ENCODE measurements at places on chromosomes 7 and 10. TPM values are rescaled to one million over a fixed set of nuclear protein-coding genes. Genes with fewer than 3 reads are reported as not detected.
A peak's percentile ranks its signal among the peaks of the same experiment; 100 is the strongest.

- H3K36me3 ChIP-seq: peaks cover 60% of the 10 kb centered on the region
- no peaks in the 10 kb centered on the region for H3K27me3 ChIP-seq
- DNase-seq: no peak
- no peak overlapping the region for H3K4me3 ChIP-seq
Measured at GRCh38 chr10:29530112-29530976, 104.4 kb downstream of the SVIL start.

- H3K27ac ChIP-seq: no peak overlapping the region
- H3K4me3 ChIP-seq: no peak overlapping the region
- no peaks in the 10 kb centered on the region for H3K4me1 ChIP-seq
- no peaks in the 10 kb centered on the region for H3K36me3 ChIP-seq
Measured at GRCh38 chr10:16809074-16809718, 8.0 kb downstream of the RSU1 start.

- no peak overlapping the region for H3K27ac ChIP-seq
- peaks cover 7% of the 10 kb centered on the region for H3K27me3 ChIP-seq
- no peaks in the 10 kb centered on the region for H3K36me3 ChIP-seq
- H3K4me3 ChIP-seq: no peak overlapping the region
- DNase-seq: no peak
Measured at GRCh38 chr10:122648599-122649428, 50.8 kb downstream of the C10orf120 start.

- no peaks in the 10 kb centered on the region for H3K27me3 ChIP-seq
- H3K4me1 ChIP-seq: no peaks in the 10 kb centered on the region
- H3K36me3 ChIP-seq: peaks cover 64% of the 10 kb centered on the region
- no peak for DNase-seq
Measured at GRCh38 chr10:35017608-35018007, 72.5 kb downstream of the CUL2 start.

GRCh38 chr7:30913821-30914515, 2.3 kb downstream of the AQP1 start:
- H3K4me1 ChIP-seq: peaks cover 52% of the 10 kb centered on the region
- H3K27ac ChIP-seq: peak overlapping the region; percentile 72
- H3K4me3 ChIP-seq: peak overlapping the region; percentile 50
- no peaks in the 10 kb centered on the region for H3K27me3 ChIP-seq
- H3K36me3 ChIP-seq: no peaks in the 10 kb centered on the region
- no peak for DNase-seq

DNA sequence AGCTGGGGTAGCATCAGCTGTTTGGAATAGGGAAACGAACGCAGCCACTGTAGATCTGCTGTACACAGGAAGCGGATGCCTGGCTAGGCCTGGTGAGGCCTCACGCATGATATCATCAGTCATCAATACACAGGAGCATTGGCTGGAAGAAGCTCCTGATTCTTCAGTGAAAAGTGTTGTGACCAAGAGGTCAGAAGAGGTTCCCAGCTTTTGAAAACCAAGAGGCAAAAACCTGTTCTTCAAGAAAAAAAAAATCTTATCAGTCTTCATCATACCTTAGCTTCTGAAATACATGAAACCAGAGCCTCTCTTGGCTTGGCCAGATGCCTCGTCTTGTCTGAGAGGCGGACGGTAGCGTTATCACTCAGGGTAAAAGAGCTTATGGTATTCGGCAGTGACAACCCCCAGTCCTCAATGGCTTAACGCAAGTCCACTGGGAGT, 139.3 kb upstream of the TCF7L2 start:
- H3K4me3 ChIP-seq: no peak overlapping the region
- no peak for DNase-seq
- H3K4me1 ChIP-seq: peaks cover 16% of the 10 kb centered on the region
- no peaks in the 10 kb centered on the region for H3K36me3 ChIP-seq

DNA sequence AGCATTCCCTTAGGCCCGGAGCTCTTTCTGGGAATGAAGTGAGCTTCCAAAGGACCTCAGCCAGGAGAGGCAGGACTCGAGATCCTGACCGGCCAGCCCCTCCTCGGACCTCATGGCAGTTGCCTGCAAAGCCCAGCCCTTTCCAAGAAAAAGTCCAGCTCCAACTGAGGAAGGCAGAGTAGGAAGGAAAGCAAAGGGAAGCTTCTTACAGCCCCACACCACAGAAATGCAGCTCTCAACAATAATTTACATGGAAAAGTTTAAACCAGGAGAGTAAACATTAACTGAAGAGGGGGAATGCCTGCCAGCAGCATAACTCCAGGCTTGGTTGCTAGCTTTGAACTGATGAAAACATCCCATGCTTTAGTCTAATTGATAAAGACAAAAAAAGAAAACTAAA, 153.9 kb upstream of the PFKP start:
- no peak overlapping the region for H3K27ac ChIP-seq
- H3K27me3 ChIP-seq: peaks cover 6% of the 10 kb centered on the region
- no peaks in the 10 kb centered on the region for H3K4me1 ChIP-seq
- no peaks in the 10 kb centered on the region for H3K36me3 ChIP-seq
- H3K4me3 ChIP-seq: no peak overlapping the region

GRCh38 chr7:49669285-49669684, 104.2 kb upstream of the VWC2 start:
- H3K4me1 ChIP-seq: no peaks in the 10 kb centered on the region
- H3K4me3 ChIP-seq: no peak overlapping the region
- no peaks in the 10 kb centered on the region for H3K27me3 ChIP-seq
- H3K36me3 ChIP-seq: no peaks in the 10 kb centered on the region
- no peak for DNase-seq
- H3K27ac ChIP-seq: no peak overlapping the region

- peak overlapping the region; percentile 80 for H3K4me3 ChIP-seq
- H3K36me3 ChIP-seq: no peaks in the 10 kb centered on the region
- peak overlapping the region; percentile 92 for H3K27ac ChIP-seq
- no peaks in the 10 kb centered on the region for H3K27me3 ChIP-seq
- DNase-seq: no peak
Measured at GRCh38 chr7:87875151-87876039, 765 bp downstream of the SLC25A40 start.

DNA sequence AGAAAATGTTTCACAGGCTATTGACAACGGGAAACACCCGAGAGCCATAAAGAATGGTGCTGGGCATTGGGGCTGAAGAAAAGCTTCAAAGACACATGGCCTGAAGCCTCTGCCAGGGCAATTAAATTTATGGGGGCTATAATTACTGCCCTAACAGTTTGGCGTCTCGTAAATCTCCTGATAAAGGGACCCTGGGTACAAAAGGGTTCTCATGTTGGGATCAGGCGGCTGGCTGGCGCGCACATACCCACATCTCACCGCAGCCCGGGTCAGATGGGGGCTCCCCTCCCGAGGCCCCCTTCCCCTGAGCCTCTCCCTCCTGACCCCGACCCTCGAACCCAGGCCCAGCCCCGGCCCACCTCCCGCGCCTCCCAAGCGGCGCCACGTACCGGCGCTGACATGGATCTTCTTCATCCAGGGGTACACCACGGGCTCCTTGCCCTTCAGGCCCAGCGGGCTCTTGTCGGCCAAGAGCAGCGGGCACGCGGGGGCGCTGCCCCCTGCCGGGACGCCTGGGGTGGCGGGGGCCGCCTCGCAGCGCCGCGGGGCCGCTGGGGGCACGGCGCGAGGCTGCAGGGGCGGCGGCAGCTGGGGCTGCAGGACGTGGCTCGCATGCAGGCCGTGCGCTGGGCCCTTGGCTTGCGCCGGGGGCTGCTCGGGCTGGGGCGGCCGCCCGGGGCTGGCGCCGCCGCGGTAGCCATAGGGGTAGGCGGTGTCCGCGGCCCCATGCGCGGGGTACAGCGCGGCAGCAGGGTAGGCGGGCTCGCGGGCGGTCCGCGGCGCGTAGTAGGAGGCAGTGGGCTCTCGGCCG, 623 bp downstream of the HOXA4 start:
- DNase-seq: no peak
- H3K36me3 ChIP-seq: no peaks in the 10 kb centered on the region
- H3K4me3 ChIP-seq: peak overlapping the region; percentile 49
- peaks cover 14% of the 10 kb centered on the region for H3K4me1 ChIP-seq
- no peaks in the 10 kb centered on the region for H3K27me3 ChIP-seq

DNA sequence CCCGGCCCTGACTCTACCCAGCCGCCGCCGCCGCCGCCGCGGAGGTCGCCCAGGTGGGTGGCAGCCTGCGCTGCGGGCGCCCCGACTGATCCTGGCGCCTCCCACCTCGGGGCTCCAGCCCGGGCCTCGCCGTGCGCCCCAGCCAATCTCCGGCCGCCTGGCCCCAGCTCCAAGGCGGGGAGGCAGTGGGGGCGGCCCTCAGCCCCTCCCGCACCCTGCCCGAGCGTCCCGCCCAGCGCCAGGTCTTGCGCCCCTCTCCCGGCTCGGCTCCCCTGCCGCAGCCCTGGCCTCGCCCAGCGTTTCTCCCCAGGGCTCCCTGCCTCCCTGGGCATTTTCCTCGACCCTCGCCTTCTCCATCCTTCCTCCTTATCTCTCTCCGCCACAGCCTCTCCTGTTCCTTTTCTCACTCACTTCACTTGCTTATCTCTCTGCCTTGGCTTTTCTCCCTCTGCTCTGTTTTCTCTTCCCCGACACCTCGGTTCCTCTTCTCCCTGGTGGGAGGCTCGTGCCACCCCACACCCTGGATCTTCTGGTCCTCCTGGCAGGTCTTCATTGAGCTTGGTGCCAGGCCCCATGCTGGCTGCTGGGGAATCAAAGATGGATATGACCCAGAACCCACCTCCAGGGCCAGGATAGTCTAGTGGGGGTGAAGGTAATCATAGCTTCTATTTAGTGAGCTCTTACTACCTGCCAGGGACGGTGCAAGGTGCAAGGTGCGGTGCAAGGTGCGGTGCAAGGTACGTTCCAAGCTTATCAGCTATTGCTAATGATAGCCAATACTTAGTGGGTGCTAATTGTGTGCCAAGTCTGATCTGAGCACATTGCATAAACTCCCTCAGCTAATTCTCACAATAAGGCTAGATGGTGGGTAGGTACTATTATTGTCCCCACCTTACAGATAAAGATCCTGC, at the start of gene SFRP5:
Gene SFRP5 (minus strand): TSS at position 87 of the 911 bp plus-strand sequence. CDS start 166 bp downstream, outside the sequence.
- no peaks in the 10 kb centered on the region for H3K36me3 ChIP-seq
- no peak for DNase-seq
- no peak within 1 kb of the TSS for H3K27ac ChIP-seq
- H3K27me3 ChIP-seq: peaks cover 57% of the 10 kb centered on the region

- H3K4me1 ChIP-seq: no peaks in the 10 kb centered on the region
- H3K27ac ChIP-seq: peak overlapping the region; percentile 23
- no peak overlapping the region for H3K4me3 ChIP-seq
- H3K27me3 ChIP-seq: no peaks in the 10 kb centered on the region
Measured at GRCh38 chr10:96690755-96691730, 29.3 kb downstream of the PIK3AP1 start.

DNA sequence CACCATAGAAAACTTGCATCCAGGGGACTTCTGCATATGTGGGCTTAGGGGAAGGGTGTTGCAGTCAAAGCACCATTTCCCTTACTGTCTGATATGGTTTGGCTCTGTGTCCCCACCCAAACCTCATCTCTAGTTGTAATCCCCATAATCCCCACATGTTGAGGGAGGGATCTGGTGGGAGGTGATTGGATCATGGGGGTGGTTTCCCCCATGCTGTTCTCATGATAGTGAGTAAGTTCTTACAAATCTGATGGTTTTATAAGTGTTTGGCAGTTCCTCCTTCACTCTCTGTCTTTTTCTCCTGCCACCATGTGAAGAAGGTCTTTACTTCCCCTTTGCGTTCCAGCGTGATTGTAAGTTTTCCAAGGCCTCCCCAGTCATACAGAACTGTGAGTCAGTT, 177.4 kb downstream of the ADK start:
- H3K4me3 ChIP-seq: no peak overlapping the region
- no peaks in the 10 kb centered on the region for H3K27me3 ChIP-seq
- H3K27ac ChIP-seq: no peak overlapping the region
- no peaks in the 10 kb centered on the region for H3K4me1 ChIP-seq

GRCh38 chr7:137985897-137986251, 16.0 kb downstream of the CREB3L2 start:
- H3K27ac ChIP-seq: peak overlapping the region; percentile 50
- no peaks in the 10 kb centered on the region for H3K27me3 ChIP-seq
- peaks cover 40% of the 10 kb centered on the region for H3K4me1 ChIP-seq
- no peak overlapping the region for H3K4me3 ChIP-seq

DNA sequence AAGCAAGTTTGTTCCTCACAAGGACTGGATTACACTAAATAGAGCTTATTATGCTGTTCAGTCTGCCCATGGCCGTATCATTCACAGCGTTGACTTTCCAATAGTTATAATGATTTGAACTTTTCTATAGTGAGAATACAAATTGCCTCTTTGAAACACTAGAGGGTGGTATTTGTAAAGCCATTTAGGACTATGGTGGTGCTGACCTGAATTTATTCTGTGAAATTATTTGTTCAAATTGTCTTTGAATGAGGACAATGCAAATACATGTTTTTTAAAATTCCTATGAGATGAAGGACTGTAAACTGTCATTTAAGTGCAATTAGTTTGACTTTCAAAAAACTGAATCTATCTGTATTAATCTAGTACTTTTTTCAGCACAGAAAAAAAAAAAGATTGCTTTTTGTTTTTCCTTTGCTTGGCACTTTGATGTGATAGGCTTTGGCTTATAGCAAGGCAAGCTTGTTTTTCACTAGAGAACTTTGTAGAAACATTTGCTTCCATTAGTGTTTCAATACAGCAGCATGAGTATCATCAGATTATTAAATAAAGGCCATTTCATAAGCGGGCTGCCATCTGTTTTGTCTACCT, 122.7 kb upstream of the TMEM229A start:
- H3K4me1 ChIP-seq: no peaks in the 10 kb centered on the region
- H3K27ac ChIP-seq: no peak overlapping the region
- peak; percentile 33 for DNase-seq

- peaks cover 5% of the 10 kb centered on the region for H3K4me1 ChIP-seq
- H3K27me3 ChIP-seq: no peaks in the 10 kb centered on the region
- H3K36me3 ChIP-seq: no peaks in the 10 kb centered on the region
- no peak overlapping the region for H3K4me3 ChIP-seq
- DNase-seq: no peak
- no peak overlapping the region for H3K27ac ChIP-seq
Measured at GRCh38 chr10:121088524-121088923, 237.4 kb downstream of the WDR11 start.

DNA sequence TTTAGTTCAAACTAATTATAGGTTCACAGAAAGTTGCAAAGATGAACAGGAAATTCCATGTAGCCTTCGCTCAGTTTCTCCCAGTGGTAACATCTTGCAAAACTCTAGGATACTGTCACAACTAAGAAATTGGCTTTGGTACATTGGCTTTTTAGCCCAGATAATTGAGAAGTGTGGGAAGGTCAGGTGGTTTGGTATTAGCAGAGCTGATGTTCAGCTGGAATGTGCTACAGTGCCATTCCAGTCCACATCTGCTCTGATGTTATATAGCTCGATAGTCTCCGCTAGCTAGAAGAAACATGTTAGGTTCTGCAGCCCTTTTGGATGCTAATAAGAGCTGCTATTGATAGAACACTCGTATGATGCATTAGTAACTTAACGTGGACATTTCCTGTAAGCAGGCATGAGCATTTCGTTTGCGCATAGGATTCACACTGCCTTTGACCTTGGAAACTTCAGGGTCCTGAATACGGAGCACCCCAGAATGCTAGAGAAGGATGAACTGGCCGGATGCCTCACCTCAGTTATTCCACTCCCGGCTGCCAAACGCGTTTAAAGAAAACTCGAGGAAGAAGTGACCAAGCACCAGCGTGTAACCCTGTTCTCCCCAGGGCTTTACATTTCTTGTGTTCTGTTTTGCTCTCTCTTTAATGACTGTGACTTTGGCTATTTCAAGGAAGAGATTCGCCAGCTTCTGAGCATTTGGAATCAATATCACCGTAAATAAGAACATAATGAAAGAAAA, 271.4 kb downstream of the GALNT17 start:
- no peaks in the 10 kb centered on the region for H3K4me1 ChIP-seq
- H3K27ac ChIP-seq: no peak overlapping the region
- H3K27me3 ChIP-seq: no peaks in the 10 kb centered on the region
- no peaks in the 10 kb centered on the region for H3K36me3 ChIP-seq

The LIPF gene
- total RNA-seq: not detected

The TMEM213 gene
- total RNA-seq: 0.05 TPM

The FEZF1 gene
- total RNA-seq: not detected

The LRRC4 gene
- 24.4 TPM for total RNA-seq

The SFTPA1 gene
- total RNA-seq: 3,930 TPM
